Epithelial cell of umbilical artery (primary cell): ENCODE measurements at places on chromosomes 1 and 21. TPM values are rescaled to one million over a fixed set of nuclear protein-coding genes. Genes with fewer than 3 reads are reported as not detected.

Gene VPS26C
- 52.3 and 69.1 TPM in 2 replicates for total RNA-seq

Gene LAMB3
- total RNA-seq, result 3.6 and 3.8 TPM in 2 replicates

Gene MATN1
- total RNA-seq, result under 0.01 TPM in 1 of 2 replicates, not detected in the other

Gene TNFRSF9
- 0.30 and 0.65 TPM in 2 replicates for total RNA-seq

Gene DMBX1
- total RNA-seq, result not detected in 2 replicates

Gene CAPN8
- total RNA-seq, result not detected in 2 replicates

Gene H6PD
- total RNA-seq, result 9.4 and 10.2 TPM in 2 replicates

Gene S100B
- not detected in 2 replicates for total RNA-seq

Gene S100A5
- not detected in 2 replicates for total RNA-seq

Gene EVA1C
- 24.2 and 35.1 TPM in 2 replicates for total RNA-seq

Gene DCDC2B
- total RNA-seq, result not detected in 2 replicates

Gene KPRP
- not detected in 2 replicates for total RNA-seq

Gene KCNA2
- total RNA-seq, result not detected in 2 replicates

Gene PCBP3
- not detected in 2 replicates for total RNA-seq

Gene TRAF3IP3
- under 0.01 TPM in 1 of 2 replicates, not detected in the other for total RNA-seq

Gene ST6GALNAC3
- total RNA-seq, result 17.9 and 28.0 TPM in 2 replicates

Gene IQGAP3
- 16.6 and 17.2 TPM in 2 replicates for total RNA-seq

Gene S100A9
- not detected in 2 replicates for total RNA-seq

Gene UBE2U
- total RNA-seq, result not detected in 2 replicates

Gene UTS2
- under 0.01 TPM in 1 of 2 replicates, not detected in the other for total RNA-seq

Gene VWA5B1
- not detected in 2 replicates for total RNA-seq

Gene RNF186
- total RNA-seq, result not detected in 2 replicates

Gene CELA2A
- total RNA-seq, result not detected in 2 replicates
